ENCODE measurements at places on chromosomes 2 and 18.

GRCh38 chr2:41707790-41708451, 339.9 kb upstream of the PKDCC start:
- DNase-seq: no peak

- no peak for DNase-seq
Observed at GRCh38 chr2:215981115-215981514, 32.2 kb downstream of the MREG start.

DNA sequence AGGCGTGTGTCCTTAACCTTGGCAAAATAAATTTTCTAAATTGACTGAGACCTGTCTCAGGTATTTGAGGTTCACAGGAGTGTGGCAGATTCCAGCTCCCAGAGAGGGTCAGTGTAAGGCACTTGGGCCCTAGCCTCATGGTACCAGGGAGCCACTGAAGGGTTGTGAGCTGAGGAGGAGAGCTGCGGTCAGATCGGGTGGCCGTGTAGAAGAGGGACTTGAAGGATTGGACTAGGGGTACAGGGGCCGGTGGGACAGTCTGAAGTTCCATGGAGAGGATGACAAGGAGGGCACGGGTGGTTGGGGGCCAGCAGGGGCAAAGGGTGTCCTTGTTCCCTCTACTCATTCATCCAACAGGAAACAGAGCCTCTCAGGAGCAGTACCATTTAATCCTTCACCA, 327.0 kb upstream of the HS6ST1 start:
- no peak for DNase-seq

- DNase-seq: no peak
Observed at GRCh38 chr2:218419630-218420216, 800 bp downstream of the VIL1 start.

DNA sequence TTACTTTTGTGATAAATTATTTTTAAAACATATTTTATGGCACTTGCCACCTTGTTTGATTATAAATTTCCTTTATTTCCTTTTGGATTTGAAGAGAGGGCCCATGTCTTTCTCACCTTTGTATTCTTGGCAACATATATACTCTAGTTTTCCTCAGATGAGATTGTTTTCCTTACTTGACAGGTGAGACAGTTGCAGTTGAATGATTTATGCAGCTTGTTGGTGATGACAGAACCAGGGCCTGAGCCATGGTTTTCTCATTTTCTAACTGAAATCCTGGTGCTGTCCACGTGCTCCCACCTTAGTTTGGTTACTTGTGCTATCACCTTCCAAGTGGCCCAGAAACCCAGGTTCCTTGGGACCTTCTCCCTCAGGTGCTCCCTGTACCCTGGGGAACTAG, 58.2 kb downstream of the TTC39C start:
- no peak for DNase-seq

DNA sequence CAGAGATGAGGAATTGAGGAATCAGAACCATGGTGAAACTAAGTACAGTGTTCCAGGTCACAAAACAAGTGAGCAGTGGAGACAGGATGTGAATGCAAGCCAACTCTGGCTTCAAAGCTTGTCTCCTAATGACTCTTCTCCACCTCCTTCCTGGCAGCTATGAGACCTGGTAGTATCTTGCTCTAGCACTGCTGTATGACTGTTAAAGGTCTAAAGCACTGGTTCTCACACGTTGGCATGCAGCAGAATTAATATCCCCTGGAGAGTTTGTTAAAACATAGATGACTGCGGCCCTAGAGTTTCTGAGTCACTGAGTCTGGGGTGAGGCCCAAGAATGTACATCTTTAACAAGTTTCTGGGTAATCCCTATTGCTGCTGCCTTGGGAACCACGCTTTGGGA, 63.3 kb downstream of the SUCLG1 start:
- DNase-seq: no peak

DNA sequence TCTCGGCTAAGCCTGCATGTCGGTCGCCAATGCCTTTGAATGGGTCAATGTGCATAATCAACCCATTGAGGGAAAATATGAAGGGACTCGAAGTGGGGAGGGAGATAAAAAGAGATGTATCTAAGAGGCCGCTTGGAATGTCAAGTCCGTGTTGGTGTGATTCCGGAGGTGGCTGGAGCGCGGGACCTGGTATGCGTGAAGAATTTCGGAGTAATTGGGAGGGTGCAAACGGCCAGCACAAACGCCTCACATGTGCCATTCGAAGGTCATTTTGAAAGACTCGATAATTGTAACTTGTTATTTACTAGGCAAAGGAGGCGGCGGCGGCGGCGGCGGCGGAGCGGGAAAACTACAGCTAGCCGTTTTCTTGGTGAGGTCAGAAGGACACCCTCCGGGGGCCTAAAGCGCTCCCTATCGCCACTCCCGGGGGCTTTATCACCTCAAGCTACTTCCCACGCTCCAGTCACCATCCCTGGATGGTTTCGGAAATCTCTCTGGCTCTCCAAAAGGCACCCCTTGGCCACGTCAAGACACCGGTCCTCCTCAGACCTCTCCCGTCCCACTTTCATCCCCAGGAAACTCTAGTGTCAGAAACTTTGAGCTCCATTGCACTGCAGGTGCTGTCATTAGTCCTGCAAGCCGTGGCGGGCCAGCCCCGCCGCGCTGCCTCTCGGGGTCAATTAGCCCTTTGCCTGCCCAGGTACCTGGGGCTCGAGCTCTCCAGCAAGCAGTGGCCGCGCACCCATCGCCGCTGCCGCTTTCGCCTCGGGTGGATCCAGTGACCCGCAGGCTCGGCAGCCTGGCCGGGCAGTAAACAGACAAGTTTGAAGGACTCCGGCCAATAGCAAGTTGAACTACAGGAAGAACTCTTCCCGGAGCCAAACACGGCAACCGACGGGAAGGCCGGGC, 1.5 kb downstream of the ERBB4 start:
- DNase-seq: peak; percentile 76

DNA sequence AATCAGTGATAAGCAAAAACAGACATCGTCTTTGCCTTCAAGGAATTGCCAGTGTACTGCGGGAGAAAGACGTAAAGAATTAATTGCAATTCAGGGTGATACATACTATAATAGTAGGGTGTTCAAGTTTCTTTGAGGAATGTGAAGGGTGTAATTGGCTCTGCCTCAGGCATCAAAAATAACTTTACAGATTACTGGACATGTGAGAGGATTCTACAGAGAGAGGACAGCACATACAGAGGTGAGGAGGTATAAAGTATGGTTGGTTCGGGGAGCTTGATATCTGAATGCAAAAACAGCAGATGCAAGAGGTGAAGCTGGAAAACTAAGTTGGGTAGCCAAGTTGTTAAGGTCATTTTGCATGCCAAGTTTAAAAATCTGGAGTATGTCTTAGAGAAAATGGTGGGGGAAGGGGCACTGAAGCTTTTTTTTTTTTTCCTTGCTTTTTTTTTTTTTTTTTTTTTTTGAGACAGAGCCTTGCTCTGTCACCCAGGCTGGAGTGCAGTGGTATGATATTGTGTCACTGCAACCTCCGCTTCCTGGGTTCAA, 227.5 kb upstream of the FOSL2 start:
- DNase-seq: no peak

DNA sequence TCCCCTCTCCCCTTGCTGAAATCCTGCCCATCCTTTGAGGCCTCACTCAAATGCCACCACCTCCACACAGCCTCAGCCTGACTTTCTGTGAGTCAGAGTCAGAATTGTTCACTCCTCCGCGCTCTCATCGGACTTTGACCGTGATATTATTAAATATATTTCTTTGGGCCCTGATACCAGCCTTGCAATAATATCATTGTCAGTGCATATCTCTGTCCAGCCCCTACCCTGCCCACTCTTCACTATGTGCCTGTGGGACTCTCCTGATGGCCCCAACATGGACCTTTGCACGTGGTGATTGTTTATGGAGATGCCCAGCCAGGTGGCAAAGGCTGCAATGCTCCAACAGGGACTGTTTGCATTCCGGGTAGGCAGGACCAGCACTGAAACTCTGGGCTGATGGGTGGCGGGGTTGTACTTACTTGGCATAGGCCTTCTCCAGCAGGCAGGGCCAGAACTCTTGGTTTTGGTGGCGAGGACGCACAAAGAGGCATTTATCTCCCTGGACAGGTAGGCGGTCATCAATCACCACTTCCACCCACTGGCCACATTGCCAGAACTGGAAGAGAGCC, 37.3 kb downstream of the CAPN13 start:
- DNase-seq: no peak

DNA sequence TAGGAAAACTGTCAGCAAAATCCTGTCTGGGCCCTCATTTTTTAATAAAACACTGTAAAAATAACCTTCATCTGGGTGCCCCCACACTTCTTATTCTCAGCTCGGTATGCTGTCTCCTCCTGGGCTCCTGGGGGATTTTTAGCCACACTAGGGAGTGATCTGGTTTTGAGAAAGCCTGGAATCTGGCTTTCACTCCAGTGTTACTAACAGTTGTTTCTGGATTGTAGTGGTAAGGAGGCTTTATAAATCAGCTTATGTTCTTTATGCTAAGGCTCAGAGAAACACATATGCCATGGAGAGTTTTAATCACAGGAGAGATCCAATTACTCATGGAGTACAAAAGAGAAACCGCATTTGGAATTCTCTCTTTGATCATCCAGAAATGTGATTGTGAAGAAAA, 744.3 kb upstream of the SOX11 start:
- no peak for DNase-seq

GRCh38 chr2:140506606-140507005, 1624.2 kb downstream of the LRP1B start:
- no peak for DNase-seq

DNA sequence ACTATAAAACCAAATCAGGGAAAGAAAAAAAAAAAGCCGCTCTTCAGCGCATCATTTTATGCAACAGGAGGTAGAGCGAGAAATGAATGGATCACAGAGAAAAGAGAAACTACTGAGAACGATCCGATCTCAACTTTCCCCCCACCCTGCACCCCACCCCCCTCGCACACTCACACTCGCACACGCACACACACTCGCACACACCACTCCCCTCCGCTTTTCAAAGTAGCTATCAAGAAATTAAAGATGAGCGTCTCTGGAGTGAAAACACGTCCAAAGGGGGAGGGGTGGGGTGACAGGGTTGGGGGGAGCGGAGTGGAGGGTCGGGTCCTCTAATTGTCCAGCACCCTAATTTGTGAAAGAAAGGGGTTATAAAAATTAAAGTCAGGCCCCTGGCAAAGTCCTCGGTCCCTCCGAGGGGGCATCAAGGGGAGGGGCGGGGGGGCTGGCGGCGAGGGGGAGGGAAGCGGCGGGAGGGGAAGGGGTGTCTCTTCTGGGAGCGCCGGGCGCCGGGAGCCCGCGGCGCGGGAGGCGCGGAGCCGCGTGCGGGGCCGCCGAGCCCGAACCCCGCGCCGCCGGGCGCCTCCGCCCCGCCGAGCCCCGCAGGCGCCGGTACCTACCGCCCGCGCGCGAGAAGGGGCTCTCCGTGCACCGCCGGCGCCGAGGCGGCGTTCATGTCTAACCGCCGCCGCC, 428 bp downstream of the TCF4 start:
- peak; percentile 65 for DNase-seq

DNA sequence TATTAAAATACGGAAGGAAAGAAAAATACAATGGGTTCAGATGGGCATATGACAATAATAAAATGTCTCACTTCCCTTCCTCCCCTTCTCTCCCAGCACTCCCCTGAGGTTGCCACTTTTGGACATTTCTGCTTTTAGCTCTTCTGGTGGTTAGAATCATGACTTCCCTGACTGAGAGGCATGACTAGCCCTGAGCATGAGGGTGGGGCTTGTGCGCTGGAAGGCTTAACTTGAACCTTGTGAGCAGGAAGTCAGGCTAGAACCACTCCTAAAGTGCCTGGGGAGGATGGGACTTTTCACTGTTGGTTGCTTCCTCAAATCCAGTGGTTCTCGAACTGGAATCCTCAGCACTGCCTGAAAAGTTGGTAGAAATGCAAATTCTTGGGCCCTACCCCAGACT, 19.7 kb upstream of the ARHGAP25 start:
- no peak for DNase-seq

GRCh38 chr18:36334798-36335197, 37.3 kb downstream of the FHOD3 start:
- DNase-seq: no peak

- no peak for DNase-seq
Observed at GRCh38 chr2:15486770-15487169, 74.4 kb downstream of the NBAS start.

GRCh38 chr2:100756704-100757103, 63.2 kb upstream of the NPAS2 start:
- DNase-seq: no peak

GRCh38 chr2:39919511-39920306, 140.7 kb upstream of the THUMPD2 start:
- no peak for DNase-seq

DNA sequence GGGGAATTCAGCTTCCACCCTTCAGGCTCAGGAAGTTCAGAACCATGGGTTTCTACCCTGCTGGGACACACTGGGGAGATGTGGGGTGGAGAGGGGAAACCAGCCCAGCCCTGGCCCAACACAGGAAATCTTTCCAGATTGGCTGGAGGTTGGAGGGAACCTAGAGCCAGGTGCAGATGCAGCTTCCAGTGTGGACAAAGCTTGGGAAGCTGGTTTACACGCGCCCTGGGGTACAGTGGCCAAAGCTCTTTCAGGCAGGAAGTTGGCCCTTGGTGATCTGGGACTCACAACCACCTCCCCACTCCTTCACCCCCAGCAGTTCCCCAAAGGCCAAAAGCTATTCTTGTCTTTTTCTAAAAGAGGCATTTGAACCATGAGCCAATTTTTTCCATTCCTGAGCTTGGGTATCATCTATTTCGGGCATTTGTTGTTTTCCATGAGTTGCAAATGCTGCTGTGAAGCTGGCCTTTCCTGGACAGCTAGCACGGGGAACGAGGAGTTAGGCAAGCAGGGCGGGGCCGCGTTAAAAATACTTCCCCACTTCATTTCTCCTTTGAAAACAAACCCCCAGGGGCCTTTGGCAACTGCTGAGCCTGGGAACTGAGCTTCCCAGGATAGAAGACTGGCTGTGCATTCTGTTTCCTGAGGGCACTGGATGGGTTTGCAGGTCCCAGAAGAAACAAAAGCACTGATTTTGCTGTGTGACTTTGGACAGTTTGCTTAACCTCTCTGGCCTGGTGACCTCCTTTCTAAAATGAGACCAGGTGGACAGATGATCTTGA, 3.1 kb upstream of the ARID5A start:
- DNase-seq: no peak

DNA sequence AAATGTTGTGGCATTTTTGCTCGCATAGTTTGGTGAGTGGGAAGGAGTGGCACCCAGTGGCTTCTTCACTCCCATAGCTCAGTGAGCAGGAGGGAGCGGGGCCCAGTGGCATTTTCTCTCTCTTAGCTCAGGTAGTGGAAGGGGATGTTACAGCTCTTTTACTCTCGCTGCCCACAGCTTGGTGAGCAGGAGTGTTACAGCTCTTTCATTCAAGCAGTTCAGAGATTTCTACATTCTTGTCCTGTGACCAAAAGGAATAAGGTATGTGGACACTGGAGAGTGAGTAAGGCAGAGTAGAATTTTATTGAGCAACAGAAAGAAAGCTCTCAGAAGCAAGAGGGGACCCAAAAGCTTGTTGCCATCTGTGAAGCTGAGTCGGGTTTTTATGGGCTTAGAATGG, 192.4 kb downstream of the SPAG16 start:
- no peak for DNase-seq

- no peak for DNase-seq
Observed at GRCh38 chr2:183998797-183999190, 599.5 kb upstream of the ZNF804A start.

GRCh38 chr18:79771446-79772107, 26.2 kb upstream of the KCNG2 start:
- DNase-seq: no peak

- DNase-seq: no peak
Observed at GRCh38 chr18:43080671-43081070, 34.8 kb downstream of the RIT2 start.
